ENCODE measurements at places on chromosomes 2 and 18.

- no peaks in the 10 kb centered on the region for H3K4me1 ChIP-seq
- no peaks in the 10 kb centered on the region for H3K36me3 ChIP-seq
- no peaks in the 10 kb centered on the region for H3K27me3 ChIP-seq
- ATAC-seq: peak; percentile 19
Measured at GRCh38 chr2:151297882-151298281, 8.4 kb upstream of the NMI start.

GRCh38 chr2:237592425-237592980 lies 2.0 kb upstream of the RAB17 start:
- peaks cover 24% of the 10 kb centered on the region for H3K4me1 ChIP-seq
- no peaks in the 10 kb centered on the region for H3K27me3 ChIP-seq
- H3K36me3 ChIP-seq: no peaks in the 10 kb centered on the region
- ATAC-seq: no peak
- no peak overlapping the region for H3K4me3 ChIP-seq
- H3K27ac ChIP-seq: peak overlapping the region; percentile 88

GRCh38 chr2:85396531-85397470 lies 13.4 kb downstream of the CAPG start:
- H3K27me3 ChIP-seq: no peaks in the 10 kb centered on the region
- peak overlapping the region; percentile 15 for H3K4me3 ChIP-seq
- peaks cover 54% of the 10 kb centered on the region for H3K36me3 ChIP-seq
- H3K27ac ChIP-seq: peak overlapping the region; percentile 53
- peaks cover 39% of the 10 kb centered on the region for H3K4me1 ChIP-seq

DNA sequence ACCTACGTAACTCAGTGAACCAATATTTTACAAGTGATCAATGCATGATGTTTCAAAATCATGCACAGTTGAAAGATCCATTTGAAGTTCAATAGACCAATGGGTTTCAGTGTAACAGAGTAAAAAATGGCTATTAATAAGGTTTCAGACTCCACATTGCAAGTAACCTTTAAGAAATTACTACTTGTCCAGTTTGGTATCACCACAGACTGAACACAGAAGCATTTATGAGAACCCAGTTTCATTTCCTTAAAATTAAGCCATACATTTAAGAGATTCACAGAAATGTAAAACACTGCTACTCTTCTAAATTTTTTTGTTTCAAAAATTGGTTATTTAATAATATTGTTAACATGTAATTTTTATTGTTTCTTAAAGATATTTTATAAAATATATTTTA lies 98.9 kb upstream of the CHRNA1 start:
- no peak for ATAC-seq
- H3K27me3 ChIP-seq: no peaks in the 10 kb centered on the region
- no peaks in the 10 kb centered on the region for H3K36me3 ChIP-seq
- H3K4me1 ChIP-seq: no peaks in the 10 kb centered on the region

- H3K27ac ChIP-seq: no peak overlapping the region
- no peaks in the 10 kb centered on the region for H3K4me1 ChIP-seq
- no peak for ATAC-seq
Measured at GRCh38 chr2:175432793-175433192, 251.3 kb upstream of the ATP5MC3 start.

- H3K27me3 ChIP-seq: no peaks in the 10 kb centered on the region
- H3K4me3 ChIP-seq: no peak overlapping the region
- ATAC-seq: no peak
- no peak overlapping the region for H3K27ac ChIP-seq
- no peaks in the 10 kb centered on the region for H3K4me1 ChIP-seq
- H3K36me3 ChIP-seq: no peaks in the 10 kb centered on the region
Measured at GRCh38 chr2:183068561-183068960, 10.0 kb upstream of the DUSP19 start.

DNA sequence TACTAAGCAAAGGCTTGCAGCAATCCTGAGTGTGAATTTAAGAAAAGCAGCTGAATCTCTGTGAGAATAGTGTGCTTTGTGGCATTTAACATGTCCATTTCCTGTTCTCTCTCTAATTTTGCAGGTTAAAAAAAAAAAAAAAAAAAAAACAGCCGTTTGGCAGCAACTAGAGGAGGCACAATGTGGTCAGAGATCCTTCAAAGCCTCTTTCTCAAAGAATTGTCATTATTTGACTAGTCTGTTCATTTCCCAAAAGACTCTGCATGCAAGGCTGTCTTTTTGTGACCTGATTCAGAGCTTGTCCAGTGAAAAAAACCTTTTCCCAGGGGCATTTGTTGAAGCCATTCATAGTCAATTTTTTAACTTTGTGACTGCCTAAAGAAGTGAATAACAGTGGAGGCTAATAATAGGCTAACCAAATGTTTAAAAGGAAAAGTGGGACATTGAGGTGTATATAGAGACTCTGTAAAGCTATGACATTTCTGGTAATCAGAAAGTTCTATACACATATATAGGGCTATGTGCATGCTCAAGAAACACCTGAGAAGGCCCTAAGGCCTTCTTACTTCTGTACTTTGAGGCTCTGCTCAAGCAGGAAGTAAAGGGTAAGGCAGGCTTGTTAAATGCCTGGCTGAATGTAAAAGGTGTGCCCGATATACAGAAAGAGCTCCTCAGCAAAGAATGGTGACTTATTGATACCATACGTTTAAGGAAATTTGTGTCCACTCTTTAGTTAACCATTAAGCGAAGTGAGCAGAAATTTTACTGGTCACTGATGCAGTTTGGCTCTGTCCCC lies 289.6 kb upstream of the RAB6C start:
- H3K4me3 ChIP-seq: no peak overlapping the region
- no peaks in the 10 kb centered on the region for H3K4me1 ChIP-seq
- ATAC-seq: no peak
- H3K27ac ChIP-seq: no peak overlapping the region
- no peaks in the 10 kb centered on the region for H3K36me3 ChIP-seq

DNA sequence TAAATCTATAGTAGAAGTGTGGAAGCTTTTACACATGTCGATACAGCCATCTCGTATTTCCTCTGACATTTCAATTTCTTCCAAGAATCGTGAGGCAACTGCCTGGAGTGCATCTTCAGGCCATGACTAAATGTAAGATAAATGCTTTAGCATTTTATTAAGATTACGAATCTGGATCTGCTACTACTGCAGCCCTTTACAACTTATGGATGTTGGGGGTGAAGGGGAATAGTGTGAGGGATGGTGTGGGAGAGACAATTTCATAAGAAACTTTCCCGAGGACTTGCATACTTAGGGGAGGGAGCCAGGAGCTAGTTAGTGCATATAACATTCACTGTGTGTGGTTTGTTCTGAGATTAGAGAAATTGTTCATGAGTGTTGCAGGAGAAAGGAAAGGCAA lies 204.8 kb downstream of the SLC39A10 start:
- no peak for ATAC-seq
- H3K27ac ChIP-seq: no peak overlapping the region
- H3K4me1 ChIP-seq: no peaks in the 10 kb centered on the region
- no peak overlapping the region for H3K4me3 ChIP-seq
- H3K36me3 ChIP-seq: no peaks in the 10 kb centered on the region

GRCh38 chr2:53829273-53829979 lies 30.3 kb downstream of the GPR75 start:
- H3K27me3 ChIP-seq: no peaks in the 10 kb centered on the region
- peaks cover 23% of the 10 kb centered on the region for H3K36me3 ChIP-seq
- ATAC-seq: no peak
- H3K27ac ChIP-seq: no peak overlapping the region

DNA sequence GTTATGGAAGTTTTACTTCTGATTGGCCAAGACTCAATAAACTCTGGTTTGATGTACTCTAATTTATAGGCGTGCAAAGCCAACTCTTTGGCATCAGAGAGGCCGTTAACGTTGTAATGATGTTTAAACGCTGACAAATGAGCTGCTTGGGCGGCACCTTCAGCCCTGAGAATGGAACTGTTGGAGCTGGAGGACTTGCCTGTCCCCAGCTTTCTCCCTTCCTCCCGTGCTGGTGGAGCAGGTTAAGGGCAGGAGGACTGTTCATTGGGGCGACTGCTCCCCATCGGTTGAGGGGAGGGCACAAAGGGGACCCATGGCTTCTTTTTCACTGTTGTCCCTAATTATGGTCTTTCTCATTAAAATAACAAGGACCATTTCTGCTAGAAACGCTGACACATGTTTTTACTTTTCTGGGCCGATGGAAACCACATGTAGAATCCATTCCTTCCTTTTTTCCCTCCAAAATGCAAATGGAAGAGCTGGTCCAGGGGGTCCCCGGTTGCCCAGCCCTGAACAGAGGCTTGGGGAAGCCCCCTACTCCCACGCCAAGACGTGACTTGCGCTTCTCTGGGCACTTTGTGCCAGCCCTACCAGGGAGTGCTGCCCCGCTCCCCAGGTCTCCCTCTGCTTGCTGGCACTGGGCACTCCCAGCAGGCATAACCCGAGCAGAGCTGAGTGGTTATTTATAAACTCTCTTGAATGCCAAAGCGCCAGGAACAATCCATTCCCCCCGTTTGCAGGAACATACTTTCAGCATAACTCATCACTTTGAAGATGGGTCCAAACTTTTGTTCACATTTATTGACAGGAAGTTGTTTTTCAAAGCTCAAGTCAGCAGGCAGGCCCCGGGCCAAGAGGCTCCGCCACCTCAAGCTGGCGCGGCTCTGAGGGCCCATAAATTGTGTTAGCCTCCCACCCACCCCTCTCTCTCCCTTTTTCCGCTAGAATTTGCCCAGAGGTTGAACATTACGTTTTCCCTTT lies 170.1 kb downstream of the ASB1 start:
- H3K36me3 ChIP-seq: no peaks in the 10 kb centered on the region
- H3K4me1 ChIP-seq: peaks cover 18% of the 10 kb centered on the region
- peak; percentile 81 for ATAC-seq
- H3K27me3 ChIP-seq: no peaks in the 10 kb centered on the region
- H3K4me3 ChIP-seq: no peak overlapping the region

- no peak overlapping the region for H3K27ac ChIP-seq
- peaks cover 28% of the 10 kb centered on the region for H3K27me3 ChIP-seq
- H3K36me3 ChIP-seq: no peaks in the 10 kb centered on the region
- no peak overlapping the region for H3K4me3 ChIP-seq
- no peak for ATAC-seq
Measured at GRCh38 chr2:121790276-121790956, 35.0 kb downstream of the TSN start.

DNA sequence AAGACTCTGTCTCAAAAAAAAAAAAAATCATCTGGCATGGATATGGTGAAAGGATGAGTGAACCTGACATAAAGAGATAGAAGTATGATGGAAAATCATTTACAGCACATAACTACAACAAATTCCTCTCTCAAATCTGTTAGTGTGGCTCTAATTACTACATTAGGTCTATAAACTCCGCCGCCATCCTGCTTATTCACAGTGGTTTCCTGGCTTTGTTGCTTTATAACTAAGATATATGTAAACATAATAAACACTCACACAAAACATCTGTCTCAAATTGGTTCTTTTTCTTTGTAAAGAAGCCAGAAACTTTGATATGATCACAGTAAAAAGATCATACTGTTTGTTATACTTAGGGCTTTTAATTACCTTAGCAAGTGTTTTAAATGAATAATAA lies 412.6 kb upstream of the FAM98A start:
- no peaks in the 10 kb centered on the region for H3K36me3 ChIP-seq
- no peak overlapping the region for H3K27ac ChIP-seq
- ATAC-seq: no peak
- H3K4me1 ChIP-seq: no peaks in the 10 kb centered on the region
- no peak overlapping the region for H3K4me3 ChIP-seq

All from gastroesophageal sphincter (tissue), 4 donors.